ENCODE measurements at places on chromosomes 16 and 17.

GRCh38 chr16:1963806-1964505, 670 bp downstream of the RPS2 start:
- no peak for DNase-seq

- DNase-seq = no peak
Measured at GRCh38 chr16:88022076-88023042, 71.1 kb downstream of the BANP start.

DNA sequence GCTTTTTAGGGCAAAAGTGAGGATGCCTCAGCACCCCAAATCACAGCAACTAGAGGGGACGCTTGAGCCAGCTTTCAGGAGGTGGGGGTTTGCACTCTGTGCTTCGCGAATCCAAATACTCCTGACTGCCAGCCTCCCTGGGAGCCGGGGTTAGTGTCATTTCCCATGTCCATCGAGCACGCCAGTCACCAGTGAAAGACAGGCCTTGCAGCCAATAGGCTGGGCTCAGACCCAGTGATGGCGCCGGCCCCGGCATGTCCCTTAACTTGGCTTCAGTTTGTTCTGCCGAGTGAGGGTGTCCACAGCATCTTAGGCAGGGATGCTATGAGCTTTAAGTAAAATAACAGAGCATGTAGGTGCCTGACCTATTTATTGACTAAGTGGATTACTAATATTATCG, 50.9 kb upstream of the CDC42EP4 start:
- DNase-seq = no peak

GRCh38 chr17:11986942-11987329, 10.3 kb downstream of the ZNF18 start:
- peak; percentile 42 for DNase-seq

DNA sequence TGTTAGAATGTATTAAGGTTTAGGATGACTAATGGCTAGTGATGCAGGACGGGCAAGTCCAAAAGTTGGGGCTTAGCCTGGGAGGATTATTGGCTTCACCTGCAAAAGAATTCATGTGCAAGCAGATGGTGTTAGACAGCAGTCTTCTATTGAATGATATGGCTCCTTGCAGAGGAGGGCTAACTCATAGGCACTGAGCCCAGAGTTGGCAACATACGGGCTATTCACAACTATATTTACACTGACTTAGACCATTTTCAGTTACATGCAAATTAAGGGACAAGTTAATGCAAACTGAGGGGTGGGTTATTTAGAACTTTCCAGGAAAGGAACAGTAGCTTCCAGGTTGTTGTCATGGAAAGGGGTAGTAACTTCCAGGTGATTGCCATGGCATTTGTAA, 1017.1 kb upstream of the EEF2KMT start:
- no peak for DNase-seq

DNA sequence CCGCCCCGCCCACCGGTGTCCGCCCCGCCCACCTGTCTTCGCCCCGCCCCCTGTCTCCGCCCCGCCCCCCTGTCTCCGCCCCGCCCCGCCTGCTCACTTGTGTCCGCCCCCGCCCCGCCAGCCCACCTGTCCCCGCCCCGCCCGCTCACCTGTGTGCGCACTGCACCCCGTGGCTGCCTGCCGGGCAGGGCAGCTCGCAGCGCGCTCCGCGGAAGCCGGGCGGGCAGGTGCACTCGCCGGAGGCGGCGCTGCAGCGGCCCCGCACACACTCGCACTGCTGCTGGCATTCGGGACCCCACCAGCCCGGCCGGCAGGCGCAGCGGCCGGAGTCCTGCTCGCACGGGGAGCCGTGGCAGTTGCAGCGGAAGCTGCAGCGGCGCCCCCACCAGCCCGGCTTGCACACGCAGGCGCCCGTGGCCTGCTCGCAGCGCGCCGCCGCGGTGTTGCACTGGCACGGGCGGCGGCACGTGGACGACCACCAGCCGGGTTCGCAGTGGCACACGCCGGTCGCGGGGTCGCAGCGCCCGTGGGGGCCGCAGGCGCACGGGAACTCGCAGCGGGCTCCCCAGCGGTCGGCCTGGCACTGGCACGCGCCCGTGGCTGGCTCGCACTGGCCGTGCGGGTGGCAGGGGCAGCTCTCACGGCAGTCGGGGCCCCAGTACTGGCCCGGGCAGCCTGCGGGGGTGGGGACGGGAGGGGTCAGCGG, 2.1 kb downstream of the SCARF1 start:
- peak; percentile 57 for DNase-seq

DNA sequence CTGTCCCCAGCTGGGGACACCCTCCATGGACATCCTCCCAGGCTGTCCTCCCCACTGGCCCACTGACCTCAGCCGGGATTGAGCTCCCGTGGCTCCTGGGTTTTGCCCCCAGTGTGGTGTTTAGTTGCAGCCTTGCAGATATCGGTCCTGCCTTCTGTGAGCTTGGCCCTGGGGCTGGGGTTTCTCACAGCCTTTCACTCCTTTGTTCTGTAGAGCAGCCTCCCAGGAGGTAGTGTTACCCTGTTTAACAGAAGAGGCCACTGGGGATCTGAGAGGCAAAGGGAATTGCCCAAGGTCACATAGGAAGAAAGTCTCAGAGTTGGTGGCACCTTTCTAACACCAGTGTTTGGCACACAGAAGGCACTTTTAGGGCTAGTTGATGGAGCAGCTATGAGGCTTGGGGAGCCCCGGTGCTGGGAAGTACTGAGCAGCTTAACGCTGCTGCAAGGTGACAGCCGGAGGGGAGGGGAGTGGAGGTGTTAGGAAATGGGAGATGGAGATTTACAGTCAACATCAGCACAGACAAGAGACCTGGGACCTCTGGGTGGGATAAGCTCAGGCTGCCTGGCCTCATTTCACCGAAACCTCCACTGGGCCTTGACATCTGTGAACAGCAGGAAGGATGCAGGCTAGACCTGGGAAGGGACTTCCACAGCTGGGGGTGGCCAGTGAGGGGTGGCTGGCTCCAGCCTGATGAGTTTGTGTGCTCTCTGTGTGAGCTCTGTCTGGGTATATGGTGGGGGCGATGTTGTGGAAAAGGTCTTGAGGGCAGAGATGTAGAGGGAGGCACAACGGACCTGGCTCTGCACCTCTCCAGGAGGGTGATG, 26.1 kb downstream of the CACNA1G start:
- DNase-seq = no peak

DNA sequence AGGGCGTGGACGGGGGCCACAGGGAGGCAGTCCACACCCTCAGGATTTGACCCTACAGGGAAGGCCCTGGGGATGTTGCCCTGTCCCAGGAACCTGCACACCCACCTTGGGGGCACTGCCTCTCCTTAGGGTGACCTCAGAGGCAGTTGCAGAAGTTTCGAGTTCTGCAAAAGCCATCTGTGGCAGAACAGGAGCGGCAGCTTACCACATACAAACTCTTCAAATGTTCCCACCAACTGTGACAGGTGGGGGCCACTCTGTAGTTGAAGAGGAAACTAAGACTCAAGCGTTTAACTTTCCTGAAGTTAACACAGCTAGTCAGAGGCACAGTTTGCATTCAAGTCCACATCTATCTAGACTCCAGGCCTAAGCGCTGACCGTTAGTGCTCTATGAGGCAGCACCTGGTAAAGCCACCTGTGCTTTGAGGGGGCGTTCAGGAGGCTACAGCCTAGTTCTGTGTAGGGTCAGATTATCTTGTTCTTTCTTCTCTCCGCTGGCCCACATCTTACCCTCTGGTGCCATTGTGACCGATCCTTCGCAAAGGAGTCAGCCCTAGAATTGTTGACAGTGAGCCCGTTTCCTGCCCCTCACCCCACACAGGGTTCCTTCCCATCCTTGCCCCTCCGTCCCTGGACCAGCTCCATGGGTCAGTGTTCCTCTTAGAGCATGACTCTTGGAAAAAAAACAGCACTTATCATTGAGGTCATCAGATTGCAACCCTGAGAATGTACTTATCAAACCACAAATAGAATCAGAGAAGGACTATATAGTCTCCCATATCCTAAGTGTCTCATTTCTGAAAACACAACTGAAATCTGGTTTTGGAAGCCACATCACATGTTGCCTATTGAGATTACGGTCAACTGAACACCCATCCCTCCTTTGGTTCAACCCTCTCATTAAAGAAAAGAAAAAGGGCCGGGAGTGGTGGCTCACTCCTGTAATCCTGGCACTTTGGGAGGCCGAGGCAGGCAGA, 45.4 kb downstream of the CDH1 start:
- DNase-seq = peak; percentile 63

DNA sequence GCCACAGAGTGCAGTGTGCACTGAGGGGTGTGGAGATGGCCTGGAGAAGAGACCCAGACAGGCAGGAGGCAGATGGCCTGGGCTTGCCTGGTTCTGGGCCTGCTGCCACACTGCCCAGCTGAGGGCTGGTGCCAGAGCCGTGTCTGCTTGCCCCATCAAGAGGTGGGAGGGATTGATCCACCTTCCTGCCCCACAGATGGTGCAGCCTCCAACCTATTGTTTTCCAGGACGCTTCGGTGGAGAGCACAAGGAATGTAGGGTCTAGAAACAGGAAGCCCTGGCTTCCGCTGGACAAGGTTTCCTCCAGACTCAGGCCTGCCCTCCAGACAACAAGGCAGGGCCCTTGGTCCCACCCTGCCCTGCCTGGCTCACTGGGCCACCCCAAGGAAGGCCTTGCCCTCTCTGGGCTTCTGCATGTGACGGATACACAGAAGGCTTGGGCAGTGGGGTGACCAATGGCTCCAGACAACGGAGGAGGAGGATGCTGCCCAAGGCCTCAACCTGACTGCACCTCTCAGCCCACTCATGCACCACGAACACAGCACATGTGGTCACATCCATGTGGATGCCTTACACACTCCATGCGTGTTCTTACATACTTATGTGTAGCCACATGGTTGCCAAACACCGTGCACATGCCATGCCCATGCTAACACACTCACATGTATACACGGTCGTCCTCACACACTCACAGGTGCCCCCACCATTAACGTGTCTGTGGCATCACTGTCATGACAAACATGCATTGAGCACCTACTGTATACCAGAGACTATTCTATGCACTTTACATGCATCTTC, 6.5 kb upstream of the CDH5 start:
- DNase-seq = no peak

- DNase-seq = no peak
Measured at GRCh38 chr17:55454906-55455474, 33.4 kb upstream of the MMD start.

DNA sequence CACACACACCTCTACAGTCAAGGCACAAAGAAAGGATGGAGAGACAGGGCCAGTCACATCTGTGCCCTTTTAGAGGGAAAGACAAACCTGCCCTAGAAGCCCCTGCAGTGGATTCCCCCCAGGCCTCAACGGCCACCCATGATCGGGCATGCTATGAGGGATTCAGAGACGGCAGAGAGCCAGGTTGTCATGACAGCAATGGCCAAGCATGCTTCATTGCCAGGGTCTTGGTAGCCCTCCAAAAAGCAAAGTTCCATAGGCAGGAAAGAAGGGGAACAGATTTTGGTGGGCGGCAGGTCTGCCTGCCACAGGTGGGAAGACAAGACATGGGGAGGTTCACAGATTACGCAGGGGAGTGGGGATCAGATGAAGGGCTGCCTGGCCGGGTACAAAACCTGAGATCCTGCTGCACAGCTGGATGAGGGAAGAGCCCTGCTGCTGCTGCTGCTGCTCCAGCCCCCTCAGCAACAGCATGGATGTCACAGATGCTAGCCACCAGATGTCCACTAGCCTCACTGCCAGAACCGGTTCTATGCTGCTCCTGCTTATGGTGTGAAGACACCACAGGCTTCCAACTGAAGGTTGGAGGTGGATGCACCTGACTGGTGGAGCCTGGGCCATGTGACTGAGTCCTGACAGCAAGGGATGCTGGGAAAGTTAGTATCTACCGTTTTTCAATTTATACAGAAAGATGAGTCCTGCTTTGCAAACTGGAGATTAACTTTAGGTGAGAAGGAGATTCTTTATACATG, 17.8 kb downstream of the ACTG1 start:
- no peak for DNase-seq

GRCh38 chr17:83144421-83145357, 65.3 kb downstream of the METRNL start:
- no peak for DNase-seq

- no peak for DNase-seq
Measured at GRCh38 chr16:56493126-56493525, 26.7 kb downstream of the BBS2 start.

DNA sequence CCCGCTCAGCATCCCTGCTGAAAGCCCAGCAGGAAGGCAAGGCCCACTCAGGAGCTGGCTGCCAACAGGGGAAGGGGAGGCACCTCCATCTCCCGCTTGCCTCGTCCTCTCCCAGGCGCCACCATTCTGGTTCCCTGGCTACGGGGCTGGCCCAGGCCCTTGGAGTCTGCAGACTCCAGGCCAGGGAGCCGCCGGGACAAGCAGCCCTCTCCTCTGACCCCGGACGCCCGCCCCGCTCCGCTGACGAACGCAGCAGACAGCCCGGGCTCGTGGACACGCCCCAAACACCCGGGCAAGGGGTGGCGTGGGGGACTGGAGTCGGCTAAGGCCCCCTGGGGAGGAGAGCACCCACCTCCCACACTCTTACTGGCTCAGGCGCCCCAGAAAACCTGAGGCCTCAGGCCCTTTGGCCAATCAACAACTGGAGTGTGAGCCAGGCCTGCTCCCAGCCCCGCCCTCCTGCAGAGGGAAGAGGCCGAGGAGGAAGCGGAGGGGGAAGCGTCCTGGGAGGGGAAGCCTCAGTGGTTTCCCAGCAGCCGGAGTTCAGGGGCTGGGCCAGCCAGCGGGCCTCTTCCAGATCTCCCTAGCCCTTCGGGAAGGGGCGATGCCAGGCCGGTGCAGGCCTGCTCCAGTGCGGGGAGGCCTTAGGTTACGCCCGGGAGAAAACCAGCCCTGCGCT, 4.2 kb downstream of the MNT start:
- DNase-seq = peak; percentile 96

DNA sequence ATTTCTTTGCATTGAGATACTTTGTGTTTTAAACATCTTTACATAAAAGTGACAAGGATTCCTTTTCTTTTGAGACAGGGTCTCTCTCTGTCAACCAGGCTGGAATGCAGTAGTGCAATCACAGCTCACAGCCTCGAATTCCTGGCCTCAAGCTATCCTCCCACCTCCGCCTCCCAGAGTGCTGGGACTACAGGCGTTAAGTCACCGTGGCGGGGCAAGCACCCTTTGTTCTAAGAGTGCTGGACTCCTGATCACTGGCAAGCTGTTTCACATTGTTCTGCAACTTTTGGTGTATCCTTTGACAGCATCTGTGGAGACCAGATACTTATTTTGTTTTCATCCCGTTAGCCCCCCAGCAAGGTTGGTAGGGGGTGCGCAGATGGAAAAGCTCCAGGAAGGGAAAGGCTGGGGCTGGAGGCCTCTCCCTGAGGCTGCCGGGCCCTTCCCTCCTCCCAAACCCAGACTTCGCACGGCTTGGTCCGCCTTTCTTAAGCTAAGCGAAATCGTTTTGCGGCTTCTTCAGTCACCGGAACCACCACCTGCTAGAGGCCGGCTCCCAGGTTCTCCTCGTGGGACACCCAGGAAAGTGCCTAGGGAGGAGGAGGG, 1.1 kb downstream of the ST6GALNAC2 start:
- no peak for DNase-seq

GRCh38 chr17:71458322-71458721, 662.5 kb upstream of the SOX9 start:
- DNase-seq = no peak

DNA sequence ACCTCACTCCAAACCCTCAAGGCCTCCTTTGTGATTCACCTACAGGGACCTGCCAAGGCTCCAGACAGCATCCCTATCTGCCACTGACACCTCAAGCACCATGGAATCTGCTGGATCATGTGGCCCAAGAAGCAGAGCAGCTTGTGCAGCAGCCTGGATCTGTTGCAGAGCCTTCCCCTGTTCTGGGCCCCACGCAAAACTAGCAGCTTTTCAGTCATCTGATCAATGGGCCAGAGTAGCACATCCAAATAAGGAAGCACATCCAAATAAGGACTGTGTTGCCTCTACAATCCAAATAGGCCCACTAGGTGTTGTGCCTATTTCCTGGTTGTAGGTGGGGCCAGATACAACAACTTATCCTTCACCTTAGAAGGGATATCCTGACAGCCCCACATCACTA, 97.1 kb upstream of the GNAO1 start:
- no peak for DNase-seq

- peak; percentile 32 for DNase-seq
Measured at GRCh38 chr17:62727916-62728672, 80.0 kb downstream of the MARCHF10 start.
